ENCODE measurements at places on chromosomes 5 and 9.

- no peak for DNase-seq
Measured at GRCh38 chr5:56612759-56613158, 202.6 kb upstream of the MAP3K1 start.

- no peak for DNase-seq
Measured at GRCh38 chr5:10994091-10994986, 233.3 kb upstream of the DAP start.

DNA sequence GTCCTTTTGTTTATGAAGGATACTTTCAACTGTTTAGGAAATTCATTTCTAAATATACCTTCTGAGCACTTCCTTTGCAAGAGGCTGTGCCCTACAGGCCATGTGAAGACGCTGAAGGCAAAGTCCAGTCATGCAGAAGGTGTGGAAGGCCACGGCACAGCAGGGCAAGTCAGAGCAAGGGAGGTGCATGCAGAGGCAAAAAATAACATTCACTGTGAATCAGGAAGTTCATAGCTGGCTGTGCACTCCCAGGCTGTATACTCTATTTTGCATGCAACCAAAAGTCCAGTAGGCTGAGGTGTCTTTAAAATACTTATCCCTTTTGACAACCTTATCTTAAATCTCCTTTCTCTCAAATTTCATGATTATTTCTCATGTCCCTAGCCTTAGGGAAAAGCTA, 50.3 kb downstream of the GNAQ start:
- DNase-seq, result peak; percentile 28

DNA sequence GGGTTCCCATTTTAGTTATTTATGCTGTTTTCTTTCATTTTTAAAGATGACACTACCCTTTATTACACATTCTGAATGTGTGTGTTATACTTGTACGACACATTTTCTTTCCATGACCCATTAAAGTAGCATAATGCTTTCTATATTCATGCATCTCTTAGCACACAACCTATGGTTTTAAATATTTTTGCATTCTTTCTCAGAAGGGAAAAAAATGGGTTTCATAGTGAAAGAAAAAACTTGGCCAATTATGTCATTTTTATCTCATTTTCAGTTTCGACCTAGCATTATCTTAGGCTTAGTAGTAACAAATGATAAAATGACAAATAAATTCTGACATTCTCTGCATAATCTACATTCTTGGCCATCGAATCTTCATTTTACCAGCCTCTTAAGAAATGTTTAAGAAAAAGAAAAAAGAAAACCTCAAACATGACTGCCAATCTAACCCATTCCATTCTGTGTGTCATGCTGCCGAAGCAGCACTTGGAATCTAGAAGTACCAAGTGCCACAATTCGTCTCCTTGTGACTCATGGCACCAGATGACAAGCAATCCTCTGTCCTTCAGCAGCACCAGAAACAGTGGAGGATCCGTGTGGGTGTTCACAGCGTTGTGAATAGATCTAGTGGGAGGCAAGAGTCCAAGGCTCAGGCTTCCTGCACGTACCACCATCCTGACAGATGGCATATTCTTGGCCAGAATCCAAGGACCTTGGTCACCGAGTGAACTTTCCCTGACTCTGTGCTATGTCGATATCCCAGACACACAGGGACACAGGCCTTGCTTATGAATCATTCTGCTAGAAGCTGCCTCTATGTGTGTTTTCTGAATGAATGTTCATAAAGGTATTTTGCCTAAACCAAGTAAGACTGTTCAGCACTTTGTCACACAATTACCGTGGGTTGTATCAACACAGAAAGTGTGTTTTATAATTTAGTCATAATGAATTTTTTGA, 502.7 kb downstream of the NR2F1-AS1 start:
- DNase-seq, result peak; percentile 9

GRCh38 chr5:134003064-134003816, 1.5 kb downstream of the VDAC1 start:
- DNase-seq, result peak; percentile 60

GRCh38 chr9:117034866-117035265, 347.8 kb downstream of the TRIM32 start:
- DNase-seq, result peak; percentile 4

- no peak for DNase-seq
Measured at GRCh38 chr5:37791321-37791720, 48.5 kb downstream of the GDNF start.

DNA sequence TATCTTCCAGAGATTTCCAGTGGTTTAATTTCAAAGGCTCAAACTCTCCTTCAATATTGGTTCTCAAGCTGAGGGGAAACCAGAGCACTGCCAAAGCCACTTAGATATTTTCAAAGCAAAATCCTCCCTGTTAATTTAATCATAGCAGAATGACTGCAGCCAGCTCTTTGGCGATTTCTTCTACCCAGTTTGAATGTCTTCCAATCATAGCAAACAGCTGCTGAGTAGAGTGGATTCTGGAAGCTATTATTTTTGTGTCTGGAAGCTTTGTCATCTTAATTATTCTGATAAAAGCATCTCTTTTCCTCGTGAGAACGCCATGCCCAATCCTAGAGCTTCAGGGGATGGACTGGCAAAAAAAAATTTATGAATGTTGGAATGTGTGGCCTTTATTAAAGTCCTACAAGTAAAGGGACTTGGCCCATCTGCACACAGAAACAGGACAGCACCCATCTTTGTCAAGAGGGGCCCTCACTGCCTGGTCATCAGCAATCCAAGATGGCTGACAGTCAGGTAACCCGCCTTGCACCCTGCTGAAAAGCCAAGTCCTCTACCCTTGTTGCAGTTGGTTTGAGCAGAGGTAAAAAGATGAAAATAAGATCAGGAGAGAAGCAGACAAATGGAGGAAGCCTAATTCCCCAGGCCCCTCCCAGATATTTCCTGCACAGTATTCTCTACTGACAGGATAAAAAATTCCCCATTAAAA, 125.1 kb downstream of the SUSD1 start:
- DNase-seq, result no peak

DNA sequence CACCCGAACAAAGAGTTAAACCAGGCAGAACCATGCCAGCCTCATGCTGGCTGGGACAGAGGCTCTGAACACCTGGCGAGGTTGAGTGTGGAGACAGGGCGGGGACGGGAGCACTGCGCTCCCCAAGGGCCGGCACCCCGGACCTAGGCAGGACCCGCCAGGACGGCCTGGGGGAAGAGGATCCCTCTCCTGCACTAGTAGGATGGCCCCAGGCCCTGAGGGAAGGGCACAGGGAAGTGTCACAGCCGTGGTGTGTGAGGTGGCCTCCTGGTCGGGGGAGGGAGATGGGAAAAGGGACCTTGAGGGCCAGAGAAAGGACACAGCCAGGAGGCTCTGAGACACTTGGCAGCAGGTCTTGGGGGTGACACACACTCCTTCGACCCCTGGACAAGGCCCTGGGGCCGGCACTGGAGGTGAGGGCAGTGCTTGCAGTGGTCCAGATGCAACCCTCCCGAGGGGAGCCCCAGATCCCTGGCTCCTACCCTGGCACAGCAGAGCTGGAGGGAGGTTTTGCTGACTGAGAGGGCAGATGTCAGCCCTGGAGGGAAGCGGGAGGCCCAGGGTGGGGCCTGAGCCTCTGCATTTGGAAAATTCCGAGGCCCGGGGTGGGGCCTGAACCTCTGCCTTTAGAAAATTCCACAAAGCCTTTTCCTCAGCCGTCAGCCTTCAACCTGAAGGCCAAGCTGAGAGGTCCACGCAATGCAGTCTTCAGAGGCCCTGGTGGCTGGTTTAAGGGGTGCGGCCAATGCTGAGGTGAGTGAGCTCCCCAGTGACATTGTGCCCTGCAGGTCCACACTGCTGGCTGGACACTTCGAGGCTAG, 24.8 kb upstream of the TERT start:
- no peak for DNase-seq

- no peak for DNase-seq
Measured at GRCh38 chr9:102796244-102796643, 198.9 kb upstream of the CYLC2 start.

Data from activated CD4-positive, alpha-beta T cell treated with anti-CD3 and anti-CD28 coated beads for 36 hours (primary cell).